ENCODE measurements at places on chromosomes 2 and 18.

DNA sequence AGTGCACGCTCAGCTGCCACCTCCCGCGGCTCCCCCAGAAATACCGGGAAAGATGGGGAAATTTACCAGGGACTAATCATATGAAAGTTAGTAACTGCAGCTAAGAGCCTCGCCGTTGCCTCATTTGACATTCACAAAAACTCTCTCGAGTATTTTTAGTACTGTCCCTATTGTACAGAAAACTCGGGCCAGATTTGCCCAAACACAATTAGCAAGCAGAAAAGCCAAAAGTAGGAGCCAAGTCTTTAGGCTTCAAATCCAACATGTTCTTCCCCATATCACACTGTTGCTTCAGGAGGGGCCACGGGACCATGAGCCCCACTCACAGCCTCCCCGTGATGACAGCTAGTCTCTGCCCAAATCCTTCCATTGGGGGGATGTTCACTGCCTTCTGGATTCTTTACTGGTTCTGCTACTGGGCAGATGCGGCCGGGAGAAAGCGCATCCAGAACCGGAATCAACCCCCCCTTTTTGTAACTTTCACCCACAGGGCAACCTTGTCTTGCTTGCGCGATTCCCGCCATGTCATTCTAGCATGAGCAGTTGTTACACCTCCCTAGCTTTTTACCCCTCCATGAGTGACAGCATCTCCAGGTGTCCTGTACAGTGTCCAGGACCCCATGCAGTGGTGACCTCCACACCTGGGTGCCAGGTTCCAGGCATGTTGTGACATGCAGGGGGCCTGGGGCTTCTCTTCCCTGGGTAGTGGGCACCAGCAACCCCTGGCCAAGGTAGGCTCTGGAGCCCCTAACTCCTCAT is 35.2 kb downstream of the CENPO start:
- DNase-seq, result no peak

DNA sequence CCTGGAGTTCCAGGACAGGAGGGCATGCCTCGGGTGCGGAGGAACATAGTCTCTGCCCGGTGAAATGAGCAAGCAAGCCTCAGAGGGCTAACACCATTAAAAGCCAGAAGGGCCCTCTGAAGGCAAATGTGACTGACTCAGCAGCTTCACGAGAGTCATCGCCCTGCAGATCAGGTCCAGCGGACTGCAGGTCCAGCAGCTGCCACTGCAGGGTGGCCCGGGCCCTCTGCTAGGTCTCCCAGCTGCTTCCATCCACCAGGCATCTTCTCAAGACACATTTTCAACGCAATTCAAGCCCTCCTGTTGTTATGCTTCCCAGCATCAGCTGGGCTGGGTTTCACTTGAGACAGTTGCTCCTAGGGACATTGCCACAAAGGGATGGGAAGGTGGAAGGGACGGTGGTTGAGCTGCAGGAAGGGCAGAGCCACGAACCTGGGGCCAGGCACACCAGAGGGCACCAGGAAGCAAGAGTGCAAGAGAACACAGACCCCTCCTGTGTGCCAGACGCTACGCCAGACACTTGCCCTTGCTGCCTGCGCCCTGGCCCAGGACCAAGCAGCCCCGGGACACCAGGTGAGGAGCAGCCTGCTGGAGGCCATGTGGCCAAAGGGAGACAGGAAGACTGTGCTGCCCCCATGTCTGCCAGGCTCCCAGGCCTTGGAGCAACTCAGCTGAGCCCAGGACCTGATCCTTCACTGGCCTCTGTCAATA is 173.0 kb downstream of the HDAC4 start:
- no peak for DNase-seq

GRCh38 chr2:37168217-37168981 is 11.6 kb upstream of the EIF2AK2 start:
- DNase-seq, result no peak

- DNase-seq, result no peak
Observed at GRCh38 chr2:19111354-19111753, 247.1 kb downstream of the OSR1 start.

DNA sequence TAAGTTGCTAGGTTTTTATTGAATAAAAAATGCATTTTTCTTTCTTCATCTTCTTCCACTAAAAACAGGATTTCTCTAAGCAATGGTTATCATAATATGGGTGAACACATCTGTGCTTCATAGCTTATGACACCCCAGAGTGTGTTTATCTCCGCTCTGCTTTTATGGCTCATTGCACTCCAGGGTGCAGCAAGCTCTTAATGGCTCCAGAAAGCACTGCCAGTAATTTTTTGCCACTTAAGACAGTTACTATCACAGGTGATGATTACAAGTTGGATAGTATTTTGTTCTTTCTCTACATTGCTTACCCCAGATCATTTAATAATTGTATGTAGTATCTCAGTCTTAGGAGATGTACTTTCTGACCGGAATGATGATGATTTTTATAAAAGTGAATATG is 239.3 kb upstream of the CDH20 start:
- DNase-seq, result no peak

- DNase-seq, result no peak
Observed at GRCh38 chr2:157085522-157085921, 172.0 kb upstream of the GALNT5 start.

DNA sequence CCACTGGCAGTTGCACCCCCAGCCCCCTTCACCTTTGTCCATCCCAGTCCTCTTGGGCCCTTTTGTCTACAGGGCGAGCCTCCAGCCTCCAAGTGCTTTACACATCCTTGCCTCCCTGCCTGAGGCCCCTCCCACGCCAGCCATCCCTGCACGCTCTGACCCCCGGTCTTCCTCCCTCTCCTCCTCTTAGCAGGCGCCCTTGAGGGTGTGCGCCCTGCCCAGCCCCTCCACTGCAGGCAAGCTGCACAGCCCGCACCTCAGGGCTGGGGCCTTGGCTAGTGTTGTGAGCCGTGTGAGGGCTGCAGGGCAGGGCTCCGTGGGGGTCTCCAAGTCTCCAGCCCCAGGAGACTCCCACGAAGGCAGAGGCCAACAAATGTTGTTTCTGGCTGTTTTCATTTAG is 6.9 kb downstream of the BOK start:
- DNase-seq, result no peak

Measured in HS-5 (cell line).